ENCODE measurements at places on chromosomes 5 and 9.

GRCh38 chr5:6785161-6785860 is 72.1 kb downstream of the TENT4A start:
- no peak for DNase-seq

- no peak for DNase-seq
These were observed 46.6 kb downstream of the CYFIP2 start for GRCh38 chr5:157312492-157312891.

- DNase-seq: no peak
These were observed 50.9 kb upstream of the RXRA start for GRCh38 chr9:134275375-134275774.

- DNase-seq: no peak
These were observed 40.9 kb downstream of the SVEP1 start for GRCh38 chr9:110538647-110539041.

- no peak for DNase-seq
These were observed 470.6 kb downstream of the TUSC1 start for GRCh38 chr9:25207402-25208195.

DNA sequence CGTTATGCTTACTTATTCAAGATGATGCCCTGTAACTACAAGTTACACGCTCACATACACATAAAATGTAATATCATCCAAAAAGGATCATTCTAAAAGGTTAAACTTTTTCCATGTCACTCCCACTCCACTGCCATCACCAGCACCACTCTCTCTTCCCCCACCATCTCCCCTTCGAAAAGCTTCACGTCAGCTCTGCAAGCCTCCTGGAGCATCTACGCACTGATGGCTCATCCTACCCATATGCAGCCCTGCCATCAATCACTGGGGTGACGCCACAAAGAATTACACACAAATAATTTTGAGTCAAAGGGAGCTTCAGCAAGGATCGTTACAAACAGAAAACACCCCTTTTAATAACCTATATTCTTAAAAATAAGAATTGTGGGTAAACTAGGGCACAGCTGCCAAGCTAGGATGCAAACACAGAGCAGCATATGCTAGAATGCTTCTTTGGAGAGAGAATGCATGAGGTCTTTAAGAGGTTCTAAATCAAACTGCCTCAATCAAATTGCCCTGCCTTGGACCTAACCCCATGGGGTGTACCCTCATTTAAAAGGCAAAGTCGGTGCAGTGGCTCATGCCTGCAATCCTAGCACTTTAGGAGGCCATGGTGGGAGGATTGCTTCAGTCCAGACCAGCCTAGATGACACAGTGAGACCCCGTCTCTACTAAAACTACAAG is 56.1 kb downstream of the SHB start:
- DNase-seq: no peak

GRCh38 chr9:83367326-83367725 is 170.9 kb downstream of the FRMD3 start:
- DNase-seq: no peak

DNA sequence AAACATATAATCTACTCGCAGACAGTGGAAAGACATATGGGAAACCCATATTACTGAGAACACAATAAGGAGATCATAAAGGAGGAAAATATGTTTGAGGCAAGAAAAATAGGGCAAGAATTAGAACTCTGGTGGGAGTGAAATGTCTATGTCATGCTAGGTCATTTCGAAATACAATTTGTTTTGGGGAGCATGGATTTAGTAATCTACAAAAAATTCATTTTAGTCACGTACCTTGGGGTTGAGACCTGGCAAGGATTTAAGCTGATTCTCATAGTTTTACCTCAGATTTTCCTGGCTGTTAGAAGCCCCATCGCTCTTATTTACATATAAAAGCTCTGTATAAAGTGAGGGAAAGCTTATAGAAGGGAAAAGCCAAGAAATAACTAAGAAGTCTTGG is 11.5 kb upstream of the CSNK1G3 start:
- DNase-seq: no peak

- no peak for DNase-seq
These were observed 55.5 kb downstream of the CEP120 start for GRCh38 chr5:123367739-123368138.

- DNase-seq: no peak
These were observed 177.2 kb downstream of the GADD45G start for GRCh38 chr9:89781838-89782540.

GRCh38 chr9:92942688-92943616 is 4.4 kb upstream of the FGD3 start:
- DNase-seq: no peak

- no peak for DNase-seq
These were observed 48.7 kb upstream of the C5orf58 start for GRCh38 chr5:170183816-170184687.

DNA sequence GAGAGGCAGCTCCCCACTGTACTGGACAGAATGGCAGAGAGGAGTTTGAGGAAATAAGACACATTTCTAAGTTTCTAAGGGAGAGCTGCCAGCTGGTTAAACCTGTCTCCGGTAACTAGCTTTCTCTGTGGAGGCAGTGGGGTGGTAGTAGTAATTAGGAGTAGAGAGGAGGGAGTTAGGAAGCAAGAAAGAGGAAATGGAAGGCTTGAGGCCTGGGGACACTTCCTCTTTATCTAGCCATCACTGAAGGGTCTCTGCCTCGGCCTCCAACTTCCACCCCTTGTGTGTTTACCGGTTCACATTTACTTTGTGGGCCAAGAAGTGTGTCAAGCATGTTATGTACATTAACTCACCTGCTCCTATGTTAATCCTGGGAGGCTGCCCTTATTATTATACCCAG is 462.2 kb upstream of the DMAC1 start:
- DNase-seq: no peak

- no peak for DNase-seq
These were observed 5.7 kb downstream of the GPSM1 start for GRCh38 chr9:136333045-136333444.

DNA sequence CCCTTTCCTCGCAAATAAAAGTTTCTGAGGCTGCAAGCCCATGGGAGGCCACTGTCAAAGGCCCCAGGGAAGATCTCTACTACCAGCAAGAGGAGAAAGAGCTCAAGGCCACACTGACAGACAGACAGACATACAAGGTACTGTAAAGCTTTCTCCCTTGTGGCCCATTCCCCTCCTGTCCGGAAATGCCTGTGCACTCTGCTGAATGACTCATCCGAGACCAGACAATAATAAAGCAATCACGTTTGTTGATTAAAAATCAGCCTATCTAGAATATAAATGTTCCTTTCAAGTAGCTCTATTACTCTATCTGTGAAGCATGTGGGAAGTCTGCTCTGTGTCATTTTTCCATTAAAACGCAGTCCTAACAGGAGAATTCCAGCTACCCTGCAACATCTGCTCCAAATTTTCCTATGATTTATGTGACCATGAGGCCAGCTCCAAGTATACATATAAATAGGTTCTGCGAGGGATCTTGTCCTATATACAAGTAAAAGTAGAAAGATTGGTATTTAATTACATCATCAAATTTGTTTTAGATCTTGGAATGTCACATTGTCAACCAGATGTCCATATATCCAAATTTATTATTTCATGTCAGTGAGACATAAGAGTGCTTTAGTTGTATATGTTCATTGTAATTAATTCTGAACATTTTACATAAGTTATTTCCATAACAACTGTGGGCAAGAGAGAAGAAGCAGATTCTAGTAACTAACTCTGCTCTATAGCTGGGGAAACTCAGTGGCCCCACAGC is 34.7 kb upstream of the TGFBI start:
- no peak for DNase-seq

DNA sequence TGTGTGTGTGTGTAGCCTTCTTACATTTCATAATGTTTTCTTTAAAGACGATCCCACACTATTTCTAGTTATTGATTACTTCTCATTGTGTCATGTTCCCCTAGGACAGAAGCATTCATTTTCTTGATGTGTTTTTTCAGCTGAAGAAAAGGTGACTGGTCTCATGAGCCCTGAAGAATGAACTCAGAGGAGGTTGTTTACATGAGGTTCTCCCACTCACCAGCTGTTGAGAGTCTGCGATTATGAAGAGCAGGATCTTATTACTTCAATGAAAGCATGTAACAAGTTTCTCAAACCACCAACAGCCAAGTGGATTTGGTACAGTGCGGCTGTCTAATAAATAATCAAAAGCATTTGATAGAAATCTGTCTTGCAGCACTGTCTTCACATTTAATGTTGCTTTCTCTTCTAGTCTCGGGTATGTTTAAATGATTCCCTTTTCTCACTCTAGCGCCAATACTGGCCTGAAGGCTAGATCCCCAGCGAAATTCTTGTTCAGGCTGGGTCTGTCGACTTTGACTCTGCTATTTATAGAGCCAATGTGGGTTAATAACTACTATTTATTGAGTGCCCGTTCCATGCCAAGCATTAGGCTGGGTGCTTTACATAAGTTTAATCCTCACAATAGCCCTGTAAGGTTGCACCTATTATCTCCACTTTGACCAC is 9.6 kb upstream of the FSD1L start:
- no peak for DNase-seq

DNA sequence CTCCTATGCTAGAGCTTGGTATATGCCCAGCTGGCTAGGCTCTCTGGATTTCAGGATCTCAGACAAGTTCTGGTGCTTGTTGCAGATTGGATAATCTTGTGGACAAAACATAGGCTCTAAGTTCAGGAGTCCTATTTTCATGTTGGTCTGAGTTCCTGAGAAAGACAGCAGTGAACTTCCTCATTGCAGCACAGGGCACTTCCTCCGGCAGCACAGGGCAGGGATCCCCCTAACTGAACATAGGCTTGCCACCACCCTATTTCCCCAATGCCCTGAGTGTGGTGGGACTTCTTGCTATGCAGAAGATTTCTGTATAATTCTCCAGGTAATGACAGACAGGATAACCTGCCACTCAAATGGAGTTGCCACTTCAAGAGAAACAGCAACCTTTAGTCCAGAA is 220.1 kb downstream of the PIK3R1 start:
- DNase-seq: no peak

GRCh38 chr5:58759745-58760144 is 176.9 kb downstream of the RAB3C start:
- DNase-seq: no peak

- DNase-seq: no peak
These were observed 16.6 kb downstream of the SV2C start for GRCh38 chr5:76099756-76100155.

- no peak for DNase-seq
These were observed 251.6 kb upstream of the RGMB start for GRCh38 chr5:98521821-98522220.

- DNase-seq: no peak
These were observed 28.4 kb upstream of the SUSD1 start for GRCh38 chr9:112203536-112203935.

- no peak for DNase-seq
These were observed 140.2 kb downstream of the EMB start for GRCh38 chr5:50300878-50301277.

GRCh38 chr5:83921666-83922193 is 201.1 kb upstream of the HAPLN1 start:
- no peak for DNase-seq

DNA sequence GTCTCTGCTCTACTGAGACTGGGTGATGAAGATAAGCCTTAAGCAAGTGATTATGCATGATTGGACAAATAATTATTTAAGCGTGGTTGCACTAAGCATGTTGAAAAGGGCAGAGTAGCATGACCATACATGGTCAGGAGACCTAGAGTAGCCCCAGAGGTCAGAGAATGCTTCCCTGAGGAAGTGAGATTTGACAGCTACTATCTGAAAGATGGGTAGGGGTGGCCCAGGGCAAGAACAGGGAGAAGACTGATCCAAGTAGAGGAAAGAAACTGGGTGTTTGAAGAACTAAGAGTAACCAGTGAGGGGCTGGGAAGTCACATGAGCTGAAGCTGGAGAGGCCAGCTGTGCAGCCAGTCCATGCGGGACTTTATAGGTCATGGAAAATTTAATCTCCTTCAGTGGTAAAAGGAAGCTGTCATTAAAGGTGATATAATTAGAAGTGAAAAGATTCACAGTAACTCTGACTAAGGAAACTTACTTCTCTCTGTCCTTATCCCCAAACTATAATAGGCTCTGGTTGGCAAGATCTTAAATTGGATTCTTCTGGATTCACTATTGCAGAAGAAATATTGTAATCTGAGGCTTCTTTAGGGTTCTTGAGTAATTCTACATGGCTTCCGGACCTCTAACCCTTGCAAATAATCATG is 35.2 kb downstream of the YIPF5 start:
- no peak for DNase-seq

DNA sequence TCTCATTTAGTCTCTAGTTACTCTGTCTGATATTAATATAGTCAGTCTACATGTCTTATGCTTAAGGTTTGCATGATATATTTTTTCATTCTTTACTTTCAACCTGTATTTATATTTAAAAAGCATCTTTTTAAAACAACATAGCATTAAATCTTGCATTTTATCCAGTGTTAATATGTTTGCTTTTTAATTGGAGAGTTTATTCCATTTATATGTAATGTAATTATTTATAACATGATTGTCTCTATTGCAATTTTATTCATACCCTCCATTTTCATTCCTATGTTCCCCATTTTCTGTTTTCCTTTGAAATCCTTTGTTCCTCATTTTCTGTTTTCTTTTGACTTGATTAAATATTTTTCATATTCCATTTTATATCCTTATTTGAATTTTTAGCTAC is 13.3 kb downstream of the PCDHB15 start:
- no peak for DNase-seq

- no peak for DNase-seq
These were observed 528.9 kb downstream of the AGTPBP1 start for GRCh38 chr9:85212887-85213286.

- no peak for DNase-seq
These were observed 31.0 kb downstream of the EFCAB9 start for GRCh38 chr5:172224996-172225395.

DNA sequence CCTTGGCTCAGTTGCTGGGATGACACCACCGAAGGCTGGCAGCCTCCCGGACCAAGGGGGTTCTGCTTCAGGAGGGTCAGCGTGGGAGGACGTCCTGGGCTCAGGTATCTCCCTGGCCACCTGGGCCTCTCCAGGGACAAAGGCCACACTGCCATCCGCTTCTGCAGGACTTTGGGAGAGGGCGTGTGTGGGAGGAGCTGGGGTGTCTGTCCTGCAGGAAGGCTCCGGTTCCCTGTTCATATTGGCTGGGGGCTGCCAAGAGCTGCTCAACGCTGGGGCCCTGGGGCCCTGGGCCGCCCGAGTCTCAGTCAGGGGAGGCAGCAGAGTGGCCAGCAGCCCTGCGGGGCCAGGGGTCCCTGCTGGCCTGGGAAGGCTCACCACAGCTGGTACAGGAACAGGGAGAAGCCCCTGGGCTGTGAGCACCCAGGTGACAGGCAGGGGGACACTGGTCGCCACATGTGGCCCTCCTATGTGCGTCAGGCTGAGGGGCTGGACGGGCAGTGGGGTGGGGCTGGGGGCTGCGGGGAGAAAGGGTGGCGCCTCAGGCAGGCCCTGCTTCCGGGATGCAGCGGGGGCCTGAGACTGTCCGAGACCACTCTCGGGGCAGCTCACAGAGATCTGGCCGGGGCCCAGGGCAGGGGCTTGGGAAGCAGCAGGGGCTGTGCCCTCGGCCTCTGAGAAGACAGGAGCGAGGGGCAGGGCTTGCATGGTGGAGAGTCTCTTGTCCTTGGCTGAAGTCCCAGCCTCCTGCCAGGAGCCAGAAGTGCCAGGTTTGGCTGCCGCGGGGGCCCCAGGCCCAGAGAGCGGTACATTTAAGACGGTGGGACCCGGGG is 4.9 kb upstream of the CARD9 start:
- no peak for DNase-seq

GRCh38 chr5:145988993-145989392 is 52.6 kb downstream of the SH3RF2 start:
- no peak for DNase-seq
